ENCODE measurements at places on chromosomes 5 and 9.
A peak's percentile ranks its signal among the peaks of the same experiment; 100 is the strongest.

GRCh38 chr5:181246276-181247049, 2.8 kb upstream of the RACK1 start:
- DNase-seq: no peak

GRCh38 chr5:141947316-141947715, 10.7 kb downstream of the PCDH12 start:
- DNase-seq: no peak

DNA sequence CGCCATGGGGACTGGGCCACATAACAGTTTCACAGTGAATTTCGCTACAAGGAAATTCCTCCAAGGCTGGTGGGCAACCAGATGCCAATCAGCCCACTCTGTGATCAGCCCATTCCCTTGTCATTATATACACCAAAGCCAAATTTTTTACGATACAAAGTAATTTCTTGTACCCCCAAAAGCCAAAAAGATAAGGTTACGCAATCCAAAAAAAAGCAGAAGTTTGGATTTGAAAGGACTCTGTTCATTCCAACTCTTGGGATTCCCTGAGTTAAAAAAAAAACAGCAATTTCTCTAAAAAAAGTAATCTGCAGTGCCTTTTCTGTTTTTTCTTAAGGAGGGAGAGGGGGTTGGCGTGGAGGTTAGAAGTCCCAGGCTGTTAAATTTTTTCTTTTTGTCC, 166.8 kb downstream of the CDH10 start:
- DNase-seq: no peak

DNA sequence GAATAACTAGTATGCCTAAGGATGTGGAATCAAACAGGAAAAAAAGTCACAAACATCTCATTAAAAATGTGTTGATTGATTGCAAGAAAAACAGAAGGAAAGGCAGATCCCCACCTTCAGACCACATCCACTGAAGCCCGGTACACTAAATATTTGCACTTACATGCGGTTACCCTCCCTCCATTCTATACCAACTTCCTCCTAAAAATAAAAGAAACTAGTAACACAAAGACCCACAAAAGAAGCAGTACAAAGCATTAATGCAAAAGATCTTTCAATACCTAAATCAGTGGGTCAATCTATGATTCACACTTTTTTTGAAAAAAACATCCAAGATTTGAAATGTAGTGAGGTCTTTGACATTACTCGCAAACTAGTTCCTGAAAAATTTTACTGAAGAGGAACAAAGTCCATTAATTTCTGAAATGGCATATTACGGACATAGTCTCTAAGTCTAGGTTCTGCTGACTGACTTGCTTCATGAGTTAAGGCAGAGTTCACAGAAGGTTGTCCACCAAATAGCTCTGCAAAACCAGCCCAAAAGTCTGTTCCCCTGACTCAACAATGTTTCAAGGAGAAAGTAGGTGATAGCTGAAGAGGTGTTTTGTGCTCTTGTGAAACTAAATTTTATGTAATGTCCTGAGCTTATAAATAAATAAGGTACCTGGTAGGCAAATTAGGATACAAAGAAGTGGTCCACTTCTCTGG, 100.7 kb downstream of the PAM start:
- DNase-seq: no peak

DNA sequence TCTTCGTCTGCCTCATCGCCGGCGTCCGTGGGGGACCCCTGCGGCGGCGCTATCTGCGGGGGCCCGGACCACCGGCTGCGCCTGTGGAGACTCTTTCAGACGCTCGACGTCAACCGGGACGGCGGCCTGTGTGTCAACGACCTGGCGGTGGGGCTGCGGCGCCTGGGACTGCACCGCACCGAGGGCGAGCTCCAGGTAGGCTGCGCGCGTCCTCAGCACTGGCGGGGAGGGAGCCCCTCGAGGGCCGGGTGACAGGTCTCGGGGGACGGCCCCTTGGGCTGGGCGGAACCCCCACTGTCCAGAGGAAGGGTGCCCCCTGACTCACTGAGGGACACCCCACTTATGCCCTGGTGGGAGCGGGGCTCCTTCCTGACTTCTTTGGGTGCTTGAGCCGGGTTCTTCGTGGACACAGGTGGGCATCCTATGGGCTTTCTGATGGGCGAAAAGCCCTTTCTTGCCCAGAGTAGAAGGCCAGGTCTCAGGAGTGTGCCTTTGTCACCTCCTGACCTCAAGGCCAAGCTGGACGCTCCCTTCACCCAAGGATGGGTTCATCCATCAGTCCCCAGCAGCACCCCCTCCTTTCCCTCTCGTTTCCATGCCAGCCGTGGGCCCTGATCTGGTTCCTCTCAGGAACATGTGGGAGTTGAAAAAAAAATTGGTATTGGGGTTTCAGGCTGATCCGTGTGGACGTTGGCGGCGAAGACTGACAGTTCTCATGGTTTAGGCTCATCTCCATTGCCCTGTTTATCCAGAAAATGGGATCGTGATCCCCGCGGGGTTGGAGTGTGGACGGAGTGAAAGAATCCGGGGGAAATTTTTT, 564 bp downstream of the SLC25A25 start:
- DNase-seq: no peak

DNA sequence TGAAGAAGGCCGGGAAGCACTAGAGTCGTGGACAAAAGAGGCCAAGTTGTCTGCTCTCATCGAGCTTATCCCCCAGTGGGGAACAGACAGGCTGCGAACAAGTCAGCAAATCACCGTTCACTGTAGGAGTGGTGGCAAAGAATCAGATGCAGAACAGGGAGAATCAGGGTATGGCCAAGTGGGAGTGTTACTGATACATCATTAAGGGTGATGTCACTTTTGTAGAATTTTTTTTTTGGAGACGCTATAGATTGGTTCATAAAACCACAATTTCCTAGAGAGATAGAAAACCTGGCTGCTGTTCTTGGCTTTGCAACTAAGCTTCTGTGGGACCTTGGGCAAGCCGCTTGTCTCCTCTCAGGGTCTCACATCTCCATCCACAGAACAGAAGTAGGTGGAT, 21.3 kb downstream of the SPRY4 start:
- DNase-seq: no peak

- DNase-seq: peak; percentile 27
Observed at GRCh38 chr5:142151436-142152383, 43.1 kb downstream of the NDFIP1 start.

GRCh38 chr5:16554110-16554509, 62.7 kb downstream of the RETREG1 start:
- no peak for DNase-seq
